Kidney (tissue), 22 donors: ENCODE measurements at places on chromosomes 12 and 14. TPM values are rescaled to one million over a fixed set of nuclear protein-coding genes. Genes with fewer than 3 reads are reported as not detected.

DNA sequence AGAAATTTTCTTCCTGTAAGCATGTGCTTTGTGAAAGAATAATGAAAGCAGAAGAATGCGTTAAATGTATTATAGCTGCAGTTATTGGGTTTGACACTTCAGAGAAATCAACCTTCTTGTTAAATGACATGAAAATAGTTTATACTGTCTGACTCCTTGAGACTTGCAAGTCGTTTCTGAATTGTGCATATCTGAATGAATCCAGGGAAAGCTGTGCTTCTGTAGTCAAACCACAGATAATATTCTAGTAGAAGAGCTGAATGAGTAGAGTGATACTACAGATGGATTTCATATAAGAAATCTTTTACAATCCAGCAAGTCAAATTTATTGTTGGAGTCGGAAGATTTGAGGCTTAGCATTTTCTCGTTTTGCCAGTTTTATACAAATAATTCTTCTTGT is 343.3 kb downstream of the RAD51B start:
- H3K4me3 ChIP-seq = no peak overlapping the region
- no peaks in the 10 kb centered on the region for H3K4me1 ChIP-seq
- no peak for DNase-seq
- no peaks in the 10 kb centered on the region for H3K27me3 ChIP-seq

GRCh38 chr12:114480337-114481199 is 74.6 kb upstream of the TBX5 start:
- H3K36me3 ChIP-seq = no peaks in the 10 kb centered on the region
- peak; percentile 26 for DNase-seq

- no peak for DNase-seq
- no peaks in the 10 kb centered on the region for H3K36me3 ChIP-seq
- no peak overlapping the region for H3K27ac ChIP-seq
- no peak overlapping the region for H3K4me3 ChIP-seq
Measured at GRCh38 chr14:48125654-48126053, 450.2 kb upstream of the MDGA2 start.

DNA sequence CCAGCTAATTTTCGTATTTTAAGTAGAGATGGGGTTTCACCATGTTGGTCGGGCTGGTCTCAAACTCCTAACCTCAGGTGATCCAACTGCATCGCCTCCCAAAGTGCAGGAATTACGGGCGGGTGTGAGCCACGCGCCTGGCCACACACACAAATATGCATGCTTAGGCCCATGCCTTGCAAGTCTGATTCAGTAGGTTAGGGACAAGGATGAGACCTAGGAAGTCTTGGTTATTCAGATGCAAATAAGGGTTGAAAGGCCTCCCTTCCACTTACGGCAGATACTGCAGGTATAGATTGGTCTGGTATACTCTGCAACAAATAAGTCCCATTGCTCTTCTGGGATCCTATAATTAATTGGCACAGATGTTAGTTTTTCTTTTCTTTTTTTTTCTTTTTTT is 32.9 kb downstream of the TXNRD1 start:
- no peak for DNase-seq
- H3K27ac ChIP-seq = no peak overlapping the region
- H3K4me3 ChIP-seq = no peak overlapping the region

- H3K27ac ChIP-seq = no peak overlapping the region
- no peak overlapping the region for H3K4me3 ChIP-seq
- H3K27me3 ChIP-seq = no peaks in the 10 kb centered on the region
- H3K4me1 ChIP-seq = no peaks in the 10 kb centered on the region
Measured at GRCh38 chr12:87847147-87847546, 182.1 kb downstream of the C12orf50 start.

DNA sequence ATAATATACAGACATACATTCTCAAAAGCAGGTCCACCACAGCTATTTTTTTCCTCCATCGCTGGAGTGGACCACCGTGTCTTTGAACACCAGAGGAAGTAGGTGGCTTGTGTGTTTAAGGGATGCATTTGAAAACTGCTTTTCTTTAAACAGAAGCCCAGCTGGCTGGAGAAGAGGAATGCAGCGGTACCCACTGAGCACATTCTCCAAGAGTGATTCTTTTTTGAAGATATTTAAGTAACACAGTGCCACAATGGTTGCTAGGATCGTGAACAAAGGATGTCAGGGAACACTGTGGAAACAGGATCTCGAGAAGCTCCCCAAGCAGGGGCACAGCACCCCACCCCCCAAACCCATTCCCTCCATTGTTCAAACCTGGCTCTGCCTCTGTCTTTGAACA is 286.6 kb upstream of the PWP1 start:
- H3K4me3 ChIP-seq = no peak overlapping the region
- H3K36me3 ChIP-seq = no peaks in the 10 kb centered on the region
- no peak for DNase-seq
- H3K27ac ChIP-seq = no peak overlapping the region
- H3K27me3 ChIP-seq = no peaks in the 10 kb centered on the region

Gene COX6A1
- 1,697 TPM for polyA plus RNA-seq

DNA sequence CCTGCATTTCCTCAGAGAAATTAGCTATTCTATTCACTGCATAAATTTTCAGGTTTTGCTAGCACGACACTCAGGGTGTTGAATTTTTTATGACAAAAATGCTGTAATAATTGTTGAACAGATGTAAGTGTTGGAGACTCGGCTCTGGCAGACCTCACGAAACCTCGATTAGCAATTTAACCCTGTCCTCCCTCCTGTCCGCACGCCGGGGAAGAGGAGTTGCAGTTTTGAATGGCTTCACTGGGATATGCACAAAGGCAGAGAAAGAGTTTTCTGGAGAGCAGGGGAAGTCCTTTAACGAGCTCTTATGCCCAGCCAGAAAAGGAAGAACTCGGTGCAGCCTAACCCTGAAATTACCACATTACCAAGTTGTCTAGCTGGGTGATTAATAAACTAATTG is 661.1 kb downstream of the VRK1 start:
- H3K27me3 ChIP-seq = no peaks in the 10 kb centered on the region
- H3K36me3 ChIP-seq = no peaks in the 10 kb centered on the region
- no peaks in the 10 kb centered on the region for H3K4me1 ChIP-seq
- DNase-seq = no peak
- H3K4me3 ChIP-seq = peak overlapping the region; percentile 30

DNA sequence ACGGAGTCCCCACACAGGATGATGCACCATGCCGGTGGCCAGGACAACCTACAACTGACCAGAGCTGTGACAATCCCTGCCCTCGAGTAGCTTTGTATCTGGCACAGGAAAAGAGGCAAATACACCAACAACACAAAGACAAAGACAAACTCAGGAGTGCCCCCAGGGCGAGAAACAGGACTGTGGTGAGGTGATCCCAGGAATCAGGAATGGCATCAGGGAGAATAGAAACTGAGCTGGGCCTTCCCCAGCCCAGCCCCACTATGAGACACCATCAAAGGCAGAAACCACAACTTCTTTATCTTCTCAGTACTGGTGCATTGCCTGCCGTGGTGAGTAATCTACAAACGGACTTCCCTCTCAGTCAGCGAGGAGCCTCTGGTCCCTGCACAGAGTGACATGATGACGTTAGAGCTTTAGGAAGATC is 157.7 kb downstream of the TTC7B start:
- H3K27ac ChIP-seq = no peak overlapping the region
- H3K4me3 ChIP-seq = no peak overlapping the region
- H3K4me1 ChIP-seq = no peaks in the 10 kb centered on the region
- no peaks in the 10 kb centered on the region for H3K27me3 ChIP-seq

GRCh38 chr14:96757456-96757855 is 39.7 kb upstream of the VRK1 start:
- H3K4me3 ChIP-seq = no peak overlapping the region
- H3K27me3 ChIP-seq = no peaks in the 10 kb centered on the region
- no peak for DNase-seq
- H3K36me3 ChIP-seq = no peaks in the 10 kb centered on the region
- H3K27ac ChIP-seq = no peak overlapping the region

Gene FOXA1
- polyA plus RNA-seq = not detected

Gene MIPOL1
- 4.4 TPM for polyA plus RNA-seq

- H3K27me3 ChIP-seq = no peaks in the 10 kb centered on the region
- no peak overlapping the region for H3K27ac ChIP-seq
- DNase-seq = no peak
- no peak overlapping the region for H3K4me3 ChIP-seq
Measured at GRCh38 chr12:109817627-109818231, 15.5 kb downstream of the TRPV4 start.

- DNase-seq = no peak
- no peak overlapping the region for H3K4me3 ChIP-seq
- H3K36me3 ChIP-seq = no peaks in the 10 kb centered on the region
- H3K4me1 ChIP-seq = no peaks in the 10 kb centered on the region
Measured at GRCh38 chr14:22039938-22040780, 366.5 kb upstream of the OR4E1 start.

DNA sequence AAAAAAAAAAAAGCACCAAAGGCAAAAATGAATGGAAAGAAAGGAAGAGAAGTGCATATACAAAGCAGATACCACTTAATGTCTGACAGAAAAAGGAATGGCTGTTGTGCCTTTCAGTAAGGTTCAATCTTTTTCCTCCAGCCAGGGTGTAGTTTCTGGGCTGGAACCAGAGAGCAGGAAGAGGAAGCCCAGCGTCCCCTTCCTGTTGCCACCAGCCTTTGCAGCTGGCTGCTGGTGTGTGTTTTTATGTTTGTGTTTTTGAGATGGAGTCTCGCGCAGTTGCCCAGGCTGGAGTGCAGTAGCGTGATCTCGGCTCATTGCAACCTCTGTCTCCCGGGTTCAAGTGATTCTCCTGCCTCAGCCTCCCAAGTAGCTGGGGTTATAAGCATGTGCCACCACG is 64.6 kb upstream of the LTA4H start:
- H3K4me1 ChIP-seq = no peaks in the 10 kb centered on the region
- no peak for DNase-seq

GRCh38 chr12:5921966-5922899 is 22.8 kb downstream of the ANO2 start:
- no peak overlapping the region for H3K4me3 ChIP-seq
- H3K27me3 ChIP-seq = no peaks in the 10 kb centered on the region
- H3K36me3 ChIP-seq = no peaks in the 10 kb centered on the region
- no peak overlapping the region for H3K27ac ChIP-seq

DNA sequence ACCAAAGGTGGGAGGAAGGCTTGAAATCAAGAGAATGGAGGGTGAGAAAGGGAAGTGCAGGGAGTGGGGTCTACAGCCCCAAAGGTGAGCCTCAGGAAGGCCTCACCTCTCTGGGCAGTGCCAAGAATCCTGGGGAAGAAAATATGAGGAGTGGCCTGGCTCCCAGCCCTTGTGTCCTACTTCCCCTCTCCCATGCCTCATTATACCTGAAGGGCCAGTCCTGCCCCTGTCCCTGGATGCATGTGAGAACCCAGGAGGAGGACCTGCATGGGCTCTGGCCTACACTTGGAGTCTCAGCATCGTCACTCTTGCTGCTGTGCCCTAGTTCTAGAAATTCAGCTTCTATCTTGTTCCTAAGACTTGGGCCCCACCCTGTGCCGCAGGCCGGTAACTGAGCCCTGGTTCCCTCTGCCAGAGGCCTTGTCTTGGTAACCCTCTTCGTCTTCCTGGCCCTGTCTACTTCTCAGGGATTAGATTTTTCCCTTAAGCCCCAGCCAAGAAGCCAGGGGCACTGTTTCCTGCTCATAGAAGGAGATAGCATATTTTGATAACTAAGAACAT is 10.9 kb upstream of the MYH7 start:
- no peaks in the 10 kb centered on the region for H3K36me3 ChIP-seq
- peaks cover 11% of the 10 kb centered on the region for H3K4me1 ChIP-seq
- no peak overlapping the region for H3K4me3 ChIP-seq
- H3K27ac ChIP-seq = no peak overlapping the region

Gene CD27
- polyA plus RNA-seq = not detected

Gene PLEK2
- polyA plus RNA-seq = 11.4 TPM

Gene KRT77
- polyA plus RNA-seq = not detected
